Activated CD4-positive, alpha-beta T cell treated with anti-CD3 and anti-CD28 coated beads, Interleukin-2, amount 50 U/mL, for 24 hours (primary cell): ENCODE measurements at places on chromosomes 2 and 18.

DNA sequence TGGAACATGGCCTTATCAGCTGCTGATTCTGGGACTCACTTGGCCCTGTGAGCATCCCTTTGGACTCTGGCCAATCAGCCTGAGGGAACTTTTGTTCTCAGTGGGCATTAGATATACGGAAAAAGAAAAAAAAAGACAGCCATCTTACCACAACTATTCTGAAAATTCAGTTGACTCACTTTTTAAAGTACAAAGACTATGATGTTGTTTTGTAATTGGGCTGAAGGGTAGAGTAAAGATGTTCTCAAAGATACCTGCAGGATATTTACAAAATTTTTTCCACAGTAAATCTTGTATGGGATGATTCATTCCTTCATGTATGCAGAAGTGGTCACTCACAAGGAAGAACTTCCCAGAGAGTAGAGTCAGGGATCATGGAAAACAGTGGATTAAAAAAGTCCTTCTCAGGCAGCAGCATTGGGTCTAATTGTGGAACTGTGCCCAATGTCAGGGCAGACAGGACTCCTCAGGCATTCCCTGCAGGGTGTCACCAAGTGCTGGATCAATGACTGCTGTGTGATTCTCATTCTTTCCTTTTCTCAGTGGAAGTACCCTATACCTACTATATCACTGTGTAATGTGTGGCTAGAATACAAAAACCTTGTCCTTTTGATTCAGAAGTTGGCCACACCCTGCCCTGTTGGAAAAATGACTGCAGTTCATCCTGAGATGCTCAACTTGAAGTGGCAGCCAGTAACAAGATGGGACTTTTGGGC, 35.4 kb downstream of the SULT1C4 start:
- DNase-seq: no peak

DNA sequence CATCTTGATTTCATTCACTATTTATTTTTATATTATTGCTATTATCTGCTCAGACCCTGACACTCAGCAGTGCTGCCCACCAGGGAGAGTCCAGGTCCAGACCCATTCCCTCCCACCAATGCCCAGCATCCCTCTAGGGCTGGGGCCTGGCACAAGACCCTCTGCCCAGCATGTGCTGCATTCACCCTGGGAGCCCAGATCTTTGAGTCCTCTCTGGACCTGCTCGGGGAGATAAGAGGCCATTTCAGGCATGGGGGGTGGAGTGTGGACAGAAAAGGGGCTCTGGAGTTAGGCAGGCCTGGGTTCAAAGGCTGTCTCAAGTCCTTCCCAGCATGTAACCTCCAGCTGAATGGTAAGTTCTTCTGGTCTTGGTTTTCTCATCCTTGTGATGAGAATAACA, 209.6 kb downstream of the CYP26B1 start:
- no peak for DNase-seq

DNA sequence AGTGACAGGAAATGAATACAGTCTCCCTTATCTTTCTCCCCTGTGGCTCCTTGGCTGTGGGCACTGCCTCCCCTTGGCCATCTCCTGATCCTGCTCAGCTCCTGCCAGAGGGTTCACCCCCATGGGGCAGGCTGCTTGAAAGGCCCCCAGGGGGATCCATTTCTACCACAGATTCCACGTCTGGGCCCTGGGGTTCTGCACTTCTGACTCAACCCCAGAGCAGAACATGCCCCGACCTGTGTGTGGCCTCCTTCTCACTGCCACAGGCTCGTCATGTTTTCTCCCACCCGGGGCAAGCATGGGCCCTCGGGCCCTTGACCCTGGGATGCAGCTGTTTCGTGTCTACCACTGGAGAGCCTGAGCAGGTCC, 122.2 kb downstream of the ACKR3 start:
- no peak for DNase-seq

GRCh38 chr2:29376541-29376940, 261.3 kb downstream of the CLIP4 start:
- DNase-seq: no peak

GRCh38 chr18:49464718-49465598, 4.5 kb upstream of the DYM start:
- DNase-seq: no peak

GRCh38 chr2:16630463-16630862, 35.2 kb downstream of the CYRIA start:
- no peak for DNase-seq

GRCh38 chr18:72542984-72543356, 1.2 kb downstream of the CBLN2 start:
- no peak for DNase-seq

DNA sequence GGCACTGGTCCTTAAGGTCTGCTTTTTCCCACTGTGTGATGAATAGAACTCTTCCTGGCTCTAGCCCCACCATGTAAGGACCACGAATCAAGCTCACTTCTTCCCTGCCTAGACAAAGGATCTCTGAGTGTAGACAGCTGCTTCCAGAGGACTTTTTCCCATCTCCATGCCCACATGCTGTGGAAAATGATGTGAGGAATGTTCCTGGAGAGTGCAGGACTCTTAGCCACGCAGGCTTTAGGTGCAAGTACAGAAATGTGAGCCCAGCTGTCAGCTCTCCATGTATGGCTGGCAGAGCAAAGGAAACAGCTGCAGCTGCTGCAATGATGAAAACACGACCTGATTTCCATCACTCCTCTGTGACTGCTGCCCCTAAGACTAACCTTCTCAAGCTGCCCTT, 35.5 kb downstream of the NXPH2 start:
- DNase-seq: no peak

GRCh38 chr2:73077424-73077795, 5.9 kb upstream of the SFXN5 start:
- no peak for DNase-seq

DNA sequence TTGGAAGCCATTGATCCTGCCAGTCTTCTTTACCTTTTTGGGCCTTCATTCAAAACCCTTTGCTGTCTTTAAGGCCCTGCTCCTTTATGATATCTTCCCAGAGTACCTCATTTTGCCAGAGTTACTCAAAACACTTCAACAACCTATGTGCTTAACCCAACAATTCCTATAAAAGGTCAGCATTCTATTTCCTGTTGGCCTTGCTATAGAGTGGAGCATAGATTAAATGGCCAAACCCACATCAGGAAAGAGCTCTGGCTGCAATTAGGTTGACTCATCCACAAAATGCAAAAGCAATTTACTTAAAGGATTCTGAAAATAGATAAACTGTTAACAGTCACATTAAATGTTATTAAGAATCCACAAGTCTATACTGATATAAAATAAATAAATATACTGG, 21.2 kb downstream of the MRPL33 start:
- DNase-seq: no peak

- no peak for DNase-seq
Observed at GRCh38 chr2:62505109-62505749, 766 bp downstream of the TMEM17 start.

GRCh38 chr2:203706403-203706802, at the start of gene CD28:
TSS of gene CD28 (plus strand) at chr2:203706639. CDS start at chr2:203706697, 58 bp downstream.
- peak; percentile 85 for DNase-seq

DNA sequence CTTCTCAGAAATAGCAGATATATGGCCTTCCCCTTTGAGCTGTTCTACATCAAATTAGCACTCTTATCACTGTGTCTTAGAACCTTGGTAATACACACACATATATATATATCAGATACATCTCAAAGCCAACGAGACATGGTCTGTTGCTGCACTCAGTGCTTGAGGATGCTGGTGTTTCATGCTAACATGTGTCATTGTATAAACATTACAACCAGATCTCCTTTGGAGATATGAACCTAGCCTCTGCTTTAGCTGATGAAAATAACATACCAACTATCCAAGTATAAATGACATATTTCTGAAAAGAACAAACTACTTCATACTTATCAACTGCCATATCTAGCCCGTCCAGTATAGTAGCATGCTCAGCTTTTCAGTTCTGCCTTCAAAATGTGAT, 226.7 kb upstream of the HNRNPA3 start:
- no peak for DNase-seq

GRCh38 chr18:11518788-11519685, 90.4 kb upstream of the SLC35G4 start:
- DNase-seq: peak; percentile 5

DNA sequence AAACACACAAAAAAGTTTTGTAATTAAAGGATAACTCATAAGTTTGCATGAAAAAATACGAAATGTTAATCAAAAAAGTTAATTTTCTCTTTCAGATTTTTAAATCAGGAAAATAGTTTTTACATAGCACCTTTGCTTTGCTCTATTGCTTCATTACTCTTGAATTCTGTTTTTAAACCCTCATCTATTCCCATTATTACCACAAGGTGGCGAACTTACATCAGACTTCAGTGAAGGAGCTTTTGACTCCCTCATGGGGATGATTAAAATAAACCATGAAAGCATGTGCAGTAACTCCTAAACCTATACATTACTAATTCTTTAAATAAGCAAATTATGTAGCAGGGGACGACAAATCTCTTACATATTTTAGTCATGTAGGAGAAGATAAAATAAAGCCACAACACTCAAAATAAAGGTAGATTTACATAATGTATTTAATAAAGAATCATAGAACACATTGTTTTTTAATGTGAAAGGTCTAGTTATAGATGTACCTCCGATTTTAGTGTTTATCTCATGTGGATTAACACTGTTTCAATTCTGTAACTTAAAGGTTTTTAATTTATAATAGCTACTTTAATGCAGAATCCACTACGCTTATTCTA, 105.2 kb downstream of the NETO1 start:
- peak; percentile 4 for DNase-seq

DNA sequence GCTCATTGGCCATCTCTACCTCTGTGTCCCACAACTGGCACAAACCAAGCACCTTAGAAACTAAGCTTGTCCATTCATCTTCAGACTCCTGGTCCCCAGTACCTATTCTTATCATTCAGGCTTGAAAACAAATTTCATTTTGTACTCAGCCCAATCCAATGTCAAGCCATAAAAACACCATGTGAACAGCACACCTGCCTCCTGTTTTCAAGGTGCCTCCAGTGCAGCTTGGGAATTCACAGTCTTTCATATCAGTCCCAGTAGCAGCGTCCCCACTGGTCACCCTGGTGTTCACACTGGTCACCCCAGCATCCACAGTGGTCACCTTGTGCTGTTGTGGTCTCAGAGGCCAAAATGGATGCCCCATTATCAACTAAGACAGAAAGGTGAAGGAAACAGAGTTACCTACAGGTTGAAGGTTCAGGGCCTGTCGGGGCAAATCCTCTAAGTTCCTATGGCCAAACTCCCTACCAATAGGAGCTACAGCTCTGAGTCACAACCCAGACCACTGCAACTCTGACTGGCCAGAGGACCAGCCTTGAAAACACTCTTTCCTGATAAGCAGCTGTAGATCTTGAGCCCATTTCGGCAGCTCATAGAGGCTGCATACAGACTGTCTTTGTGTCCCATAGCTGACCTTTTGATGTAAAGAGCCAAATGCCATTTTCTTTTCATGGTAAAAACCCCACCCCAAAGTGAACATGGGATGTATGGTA, 259.5 kb upstream of the RAB12 start:
- no peak for DNase-seq

DNA sequence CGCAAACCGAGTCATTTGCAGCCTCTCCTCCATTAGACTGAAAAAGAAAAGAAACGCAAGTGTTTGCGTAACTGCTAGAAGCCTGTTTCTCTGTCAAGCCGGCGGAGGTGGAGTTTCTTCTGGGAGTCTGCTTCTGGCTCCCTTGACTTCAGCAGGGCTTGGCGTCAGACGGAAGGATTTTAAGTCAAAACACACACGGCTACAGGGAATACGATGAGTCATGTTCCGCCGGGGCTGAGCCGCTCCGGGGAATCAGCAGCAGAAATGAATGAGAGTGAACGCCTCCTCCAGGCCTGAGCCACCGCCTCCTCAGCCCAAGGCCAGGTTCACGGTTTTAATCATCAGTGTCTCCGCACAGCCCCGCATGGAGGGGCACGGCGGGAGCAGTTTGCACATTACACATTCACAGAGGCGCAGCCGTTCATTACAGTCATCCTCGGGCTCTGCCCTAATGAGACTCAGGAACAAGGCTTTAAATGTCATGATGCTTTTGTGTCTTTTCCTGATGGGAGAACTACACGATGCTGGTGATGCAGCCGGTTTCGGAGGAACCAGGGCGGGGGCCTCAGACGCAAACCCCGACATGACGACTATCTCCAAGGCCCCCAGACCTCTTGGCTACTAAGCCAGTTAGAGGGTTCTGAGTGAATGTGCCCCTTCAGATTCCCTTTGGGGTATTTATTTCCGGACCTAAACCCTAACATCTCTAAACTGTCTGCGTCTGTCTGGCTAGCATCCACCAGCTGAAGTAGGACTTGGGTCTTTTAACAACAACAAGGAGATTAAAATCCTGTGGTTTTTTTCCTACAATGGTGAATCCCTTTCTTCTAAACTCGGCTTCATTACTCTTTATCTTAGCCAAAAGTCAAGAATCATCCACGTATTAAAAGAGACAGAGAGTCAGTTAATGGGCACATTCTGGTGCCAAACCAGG, 11.1 kb upstream of the SCG2 start:
- DNase-seq: no peak

GRCh38 chr2:109467701-109468100, 146.1 kb downstream of the SEPTIN10 start:
- no peak for DNase-seq
